Activated T-cell treated with anti-CD3 and anti-CD28 coated beads for 24 hours (primary cell): ENCODE measurements at places on chromosomes 5 and 9.

DNA sequence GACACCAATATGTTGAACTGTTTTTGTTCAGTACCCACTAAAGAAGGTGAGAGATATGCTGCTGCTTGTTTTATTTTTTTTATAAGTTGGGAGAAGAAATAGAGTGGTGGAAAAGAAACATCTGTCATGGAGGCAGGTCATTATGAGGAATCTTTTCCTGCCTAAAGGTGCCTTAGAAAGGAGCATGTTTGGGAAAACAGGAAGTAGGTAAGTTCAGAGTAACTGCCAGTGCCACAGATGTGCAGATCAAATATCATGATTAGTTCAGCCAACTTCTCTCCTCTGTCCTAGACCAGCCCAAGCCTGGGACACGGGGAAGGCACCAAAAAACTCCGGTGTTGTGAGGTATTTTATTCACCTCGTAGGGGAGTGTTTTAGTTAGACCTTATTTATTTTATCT lies 144.2 kb downstream of the MAN2A1 start:
- DNase-seq: no peak

DNA sequence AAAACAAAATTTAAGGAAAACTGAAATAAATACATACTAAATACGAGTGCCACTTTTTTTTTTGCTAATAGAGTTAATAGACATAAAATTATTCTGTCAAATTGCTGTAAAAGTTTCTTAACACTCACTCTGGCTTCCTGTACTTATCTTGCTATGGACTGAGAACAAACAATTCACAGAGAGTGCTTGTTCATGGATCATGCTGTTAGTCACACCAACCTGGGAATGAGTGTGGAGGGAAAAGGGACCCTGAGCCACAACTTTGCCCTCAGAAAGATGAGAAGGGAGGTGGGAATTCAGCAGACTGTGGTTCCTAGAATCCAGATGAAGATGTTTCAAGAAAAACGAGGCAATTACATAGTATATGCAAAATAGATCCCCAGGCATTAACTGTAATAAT lies 246.9 kb downstream of the FBXL7 start:
- DNase-seq: no peak

DNA sequence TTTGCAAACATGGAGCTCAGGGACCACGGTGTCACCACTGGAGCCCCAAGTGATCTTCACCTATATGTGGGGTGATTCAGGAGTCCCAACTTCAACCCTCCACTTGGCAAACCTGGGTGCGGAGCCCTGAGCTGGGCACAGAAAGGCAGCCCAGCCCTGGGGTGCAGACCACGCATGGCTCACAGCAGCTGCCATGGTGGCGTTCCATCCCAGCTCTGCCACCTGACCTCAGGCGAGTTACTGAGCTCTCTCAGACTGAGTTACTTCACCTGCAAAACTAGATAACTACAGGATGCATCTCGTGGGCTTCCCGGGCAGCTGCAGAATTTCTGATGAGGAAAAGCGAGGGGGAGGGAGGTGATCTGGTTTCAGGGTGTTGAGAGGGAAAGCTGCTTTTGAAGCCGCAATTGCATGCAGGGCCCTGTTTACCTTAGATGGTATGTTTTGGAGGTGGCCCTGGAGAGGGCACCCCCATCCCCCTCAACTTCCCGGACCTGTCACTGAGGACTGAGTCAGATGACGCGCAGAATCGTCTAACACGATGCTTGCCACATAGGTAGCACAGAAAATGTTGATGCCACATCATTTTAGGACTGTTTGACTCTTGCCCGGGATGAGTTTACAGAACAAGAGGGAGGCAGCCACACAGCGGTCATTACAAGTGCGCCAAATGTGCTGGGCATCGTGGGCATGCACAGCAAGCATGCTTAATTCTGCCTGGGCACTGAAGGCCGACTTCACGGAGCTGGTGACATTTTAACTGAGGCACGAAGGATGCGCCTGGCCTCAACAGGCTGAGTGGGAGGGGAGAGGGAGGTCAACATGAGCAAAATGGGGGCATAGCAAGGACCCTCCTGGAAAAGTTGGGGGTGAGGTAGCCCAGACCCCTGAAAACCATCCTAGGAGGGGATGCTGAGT lies 154.6 kb downstream of the COL23A1 start:
- no peak for DNase-seq

DNA sequence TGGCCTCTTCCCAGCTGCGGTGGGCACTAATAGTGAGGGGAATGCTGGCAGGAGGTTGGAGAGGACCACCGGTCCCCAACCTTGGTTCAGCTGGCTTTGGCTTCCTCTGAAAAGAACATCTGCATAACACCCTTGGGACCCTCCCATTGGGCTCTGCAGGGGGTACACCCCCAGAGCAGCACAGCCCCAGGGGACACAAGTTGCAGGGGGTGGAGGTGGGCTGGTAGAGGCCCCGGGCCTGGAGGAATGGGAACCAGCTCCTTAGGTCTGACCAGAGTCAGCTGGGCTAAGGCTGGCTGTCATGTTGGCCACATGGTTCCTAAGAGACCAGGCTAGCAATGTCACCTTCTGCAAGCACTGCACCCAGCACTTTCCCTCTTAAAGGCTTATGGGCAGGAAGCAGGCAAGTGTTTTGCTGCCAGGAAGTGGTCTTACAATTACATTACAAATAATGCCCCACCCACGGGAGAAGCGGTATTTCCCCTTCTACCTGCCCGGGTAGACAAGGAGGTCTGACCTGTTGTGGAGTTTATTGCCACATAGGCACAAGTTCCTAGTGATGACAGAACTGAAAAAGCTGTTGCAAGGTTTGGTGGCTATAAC lies 18.1 kb downstream of the GCNT4 start:
- no peak for DNase-seq

DNA sequence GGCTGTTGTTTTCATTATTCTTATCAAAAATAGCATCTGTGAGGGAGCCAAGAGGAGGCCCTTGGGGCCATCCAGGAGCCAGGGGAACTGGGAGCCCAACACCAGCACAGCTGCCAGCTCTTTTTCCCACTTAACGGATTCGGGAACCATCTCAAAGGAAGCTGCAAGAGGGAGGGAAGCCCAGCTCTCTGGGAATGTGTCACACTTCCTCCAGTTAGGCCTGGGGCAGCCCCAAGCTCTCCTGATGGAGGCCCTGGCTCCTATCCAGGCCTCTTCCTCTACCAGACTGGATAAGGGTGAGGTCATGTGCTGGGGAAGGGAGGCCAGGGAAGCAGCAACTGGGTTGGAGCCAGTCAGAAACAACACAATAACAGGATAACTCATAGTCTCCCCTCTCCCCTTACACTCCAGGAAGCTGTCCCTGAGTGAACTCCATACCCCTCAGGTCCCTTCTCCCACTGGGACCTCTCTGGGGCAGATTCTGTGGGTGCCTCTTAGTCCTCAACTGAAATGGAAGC lies 12.7 kb downstream of the CSF2 start:
- no peak for DNase-seq

DNA sequence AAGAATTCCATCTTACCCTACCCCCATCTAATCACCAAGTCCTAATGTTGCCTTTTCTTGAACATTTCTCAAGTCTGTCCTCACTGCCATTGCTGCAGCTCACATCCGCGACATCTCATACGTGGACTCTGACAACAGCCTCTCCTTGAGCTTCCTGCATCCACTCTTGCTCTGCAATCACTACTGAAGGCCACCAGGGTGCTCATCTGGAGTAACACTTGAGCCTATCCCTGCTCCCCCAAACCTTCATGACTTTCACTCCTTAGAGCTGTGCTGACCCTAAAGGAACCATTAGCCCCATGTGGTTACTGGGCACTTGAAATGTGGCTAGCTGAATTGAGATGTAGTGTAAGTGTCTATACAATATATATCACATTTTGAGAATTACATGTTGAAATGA lies 46.4 kb upstream of the CTXN3 start:
- no peak for DNase-seq

DNA sequence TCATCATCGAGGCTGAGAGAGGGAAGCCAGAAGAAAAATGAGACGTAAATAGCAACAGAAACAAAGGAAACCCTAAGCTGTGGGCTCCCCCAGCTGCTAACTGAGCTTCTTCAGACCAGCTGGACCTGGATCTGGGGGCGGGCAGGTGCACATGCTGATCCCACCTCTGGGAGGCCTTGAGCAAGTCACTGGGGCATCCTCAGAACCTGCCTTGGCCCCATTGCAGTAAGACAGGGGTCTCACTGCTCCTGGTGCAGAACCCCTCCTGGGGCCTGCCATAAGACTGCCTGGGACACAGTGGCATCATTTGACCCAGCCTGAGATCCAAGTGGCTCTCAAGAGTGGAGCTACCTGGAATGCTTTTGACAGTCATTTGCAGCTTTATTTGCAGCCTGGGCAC lies 77.4 kb downstream of the PHF2 start:
- no peak for DNase-seq

- DNase-seq: no peak
Observed at GRCh38 chr9:336039-336438, 121.4 kb downstream of the DOCK8 start.

GRCh38 chr9:25225938-25226760 lies 452.1 kb downstream of the TUSC1 start:
- DNase-seq: no peak

GRCh38 chr5:178526773-178527457 lies 63.3 kb downstream of the COL23A1 start:
- no peak for DNase-seq

DNA sequence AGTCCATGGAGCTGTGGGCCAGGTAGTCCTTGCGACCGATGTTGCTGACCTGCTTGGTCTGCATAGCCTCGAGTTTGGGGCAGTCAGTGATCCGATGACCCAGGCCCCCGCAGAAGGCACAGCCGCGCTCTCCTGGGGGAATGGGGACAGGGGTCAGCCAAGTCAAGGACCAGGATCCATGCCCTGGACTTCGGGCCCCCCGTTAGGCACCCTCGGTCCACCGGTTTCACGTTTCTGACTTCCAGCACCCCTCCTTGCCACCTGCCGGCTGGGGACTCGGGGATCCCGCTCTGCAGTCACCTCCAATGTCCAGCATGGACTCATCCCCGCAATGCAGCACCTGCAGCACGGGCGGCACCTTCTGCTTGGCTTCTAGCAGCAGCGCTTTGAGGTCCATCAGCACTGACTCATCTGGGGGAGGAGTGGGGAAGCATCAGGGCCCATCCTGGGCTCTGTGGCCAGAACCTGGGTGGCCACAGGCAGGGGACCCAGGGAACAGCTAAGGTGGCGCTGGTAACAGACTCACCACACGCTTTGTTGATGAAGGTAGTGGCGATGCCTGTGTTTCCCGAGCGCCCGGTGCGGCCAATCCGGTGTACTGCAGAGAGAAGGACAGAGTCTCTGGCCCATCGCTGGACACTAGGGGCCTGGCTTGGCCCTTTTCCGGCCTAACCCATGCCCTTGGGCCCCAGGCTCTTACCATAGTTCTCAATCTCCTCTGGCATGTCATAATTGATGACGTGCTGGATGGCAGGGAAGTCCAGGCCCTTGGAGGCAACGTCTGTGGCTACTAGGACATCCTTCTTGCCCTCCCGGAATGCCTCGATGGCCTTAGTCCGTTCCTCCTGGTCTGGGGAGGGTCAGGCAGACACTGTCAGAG lies 2.4 kb upstream of the DOK3 start:
- no peak for DNase-seq

- no peak for DNase-seq
Observed at GRCh38 chr5:60101573-60101972, 208.0 kb upstream of the PDE4D start.

DNA sequence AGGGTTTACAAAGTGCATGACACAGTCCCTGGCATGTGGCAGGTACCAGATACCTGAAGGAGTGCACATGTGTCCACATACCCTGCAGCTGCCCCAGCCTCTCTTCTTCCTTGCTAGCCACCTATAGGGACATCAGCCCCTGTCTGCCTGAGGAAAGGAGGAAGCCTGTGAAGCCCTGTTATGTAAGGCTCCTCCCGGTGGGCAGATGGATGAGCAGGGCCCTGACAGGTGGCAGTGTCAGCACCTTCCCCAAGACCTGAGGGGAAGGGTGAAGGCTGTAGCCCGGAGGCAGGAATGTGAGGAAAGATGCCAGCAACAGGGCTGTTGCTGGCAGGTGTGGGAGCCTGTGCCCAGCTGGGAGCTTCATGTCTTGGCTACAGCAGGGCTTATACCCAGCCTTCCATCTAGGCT lies 21.7 kb downstream of the TCF7 start:
- no peak for DNase-seq

DNA sequence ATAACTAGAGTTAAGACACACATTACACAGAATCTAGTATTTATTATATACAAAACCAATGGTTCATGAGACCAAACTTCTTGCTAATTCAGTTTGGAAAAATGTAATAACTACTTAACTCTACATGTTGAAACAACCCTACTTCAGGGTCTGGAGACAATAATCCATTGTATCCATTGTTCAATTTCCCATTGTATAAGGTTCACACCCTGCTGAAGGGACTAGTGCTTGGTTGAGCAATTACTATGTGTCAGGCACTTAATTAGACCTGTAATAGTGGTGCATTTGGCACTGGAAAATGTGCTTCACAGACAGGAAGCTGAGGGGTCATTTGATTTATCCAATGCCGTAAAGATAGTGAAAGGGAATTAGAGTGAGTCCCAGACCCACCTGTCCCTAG lies 114.3 kb upstream of the PAPPA start:
- DNase-seq: no peak

DNA sequence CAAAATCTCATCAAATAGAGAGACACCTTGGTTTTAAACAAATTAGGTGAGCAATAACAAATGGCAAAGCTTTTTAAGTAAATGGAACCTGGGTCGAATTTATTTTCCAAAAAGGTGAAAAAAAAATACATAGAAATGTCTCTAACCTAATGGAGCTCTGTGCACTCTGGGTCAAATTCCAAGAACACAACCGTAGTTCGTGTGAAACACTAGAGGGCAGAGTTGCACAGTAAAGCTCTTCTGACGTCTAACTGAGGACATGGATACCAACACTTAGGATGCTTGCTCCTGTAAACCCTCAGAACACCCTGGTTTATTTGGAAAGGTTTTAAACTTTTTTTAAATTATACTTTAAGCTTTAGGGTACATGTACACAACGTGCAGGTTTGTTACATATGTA lies 18.9 kb downstream of the MARCHF11 start:
- no peak for DNase-seq

- no peak for DNase-seq
Observed at GRCh38 chr9:80899208-80899607, 790.1 kb downstream of the TLE1 start.

GRCh38 chr5:10682801-10683525 lies 78.1 kb downstream of the DAP start:
- DNase-seq: no peak

DNA sequence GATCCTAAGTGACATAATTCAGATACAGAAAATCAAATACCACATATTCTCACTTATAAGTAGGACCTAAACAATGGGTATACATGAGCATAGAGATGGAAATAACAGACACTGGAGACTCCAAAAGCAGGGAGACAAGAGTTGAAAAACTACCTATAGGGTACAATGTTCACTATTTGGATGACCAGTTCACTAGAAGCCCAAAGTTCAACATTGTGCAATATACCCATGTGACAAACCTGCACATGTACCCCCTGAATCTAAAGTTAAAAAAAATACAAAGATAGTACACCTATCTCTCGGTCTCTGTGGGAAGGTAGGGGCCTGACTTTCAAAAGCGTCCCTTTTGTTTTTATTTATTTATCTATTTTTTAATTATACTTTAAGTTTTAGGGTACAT lies 11.7 kb upstream of the OR1N1 start:
- DNase-seq: no peak
